ENCODE measurements at places on chromosomes 6 and 20. TPM values are rescaled to one million over a fixed set of nuclear protein-coding genes. Genes with fewer than 3 reads are reported as not detected.

- no peak for DNase-seq
Measured at GRCh38 chr6:41150671-41151070, 3.5 kb downstream of the TREML1 start.

DNA sequence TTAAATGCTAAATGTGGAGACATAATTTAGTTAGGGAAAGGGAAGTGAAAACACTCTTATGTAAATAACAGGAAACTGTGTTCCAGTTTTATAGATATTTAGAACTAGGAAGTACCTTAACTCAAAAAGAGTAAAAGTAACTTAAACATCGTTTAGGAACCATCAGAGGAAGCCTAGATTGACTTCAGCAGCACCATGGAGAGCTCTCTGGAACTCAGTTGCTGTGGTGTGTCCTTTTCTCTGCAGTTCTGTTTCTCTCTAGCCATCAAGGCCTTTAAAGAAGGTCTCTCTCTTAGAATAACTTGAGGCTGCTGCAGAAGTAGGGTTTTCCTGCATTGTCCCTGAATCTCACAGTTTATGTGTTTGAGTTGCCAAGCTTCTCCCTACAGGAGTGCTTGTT is 26.9 kb downstream of the CLVS2 start:
- DNase-seq = no peak

DNA sequence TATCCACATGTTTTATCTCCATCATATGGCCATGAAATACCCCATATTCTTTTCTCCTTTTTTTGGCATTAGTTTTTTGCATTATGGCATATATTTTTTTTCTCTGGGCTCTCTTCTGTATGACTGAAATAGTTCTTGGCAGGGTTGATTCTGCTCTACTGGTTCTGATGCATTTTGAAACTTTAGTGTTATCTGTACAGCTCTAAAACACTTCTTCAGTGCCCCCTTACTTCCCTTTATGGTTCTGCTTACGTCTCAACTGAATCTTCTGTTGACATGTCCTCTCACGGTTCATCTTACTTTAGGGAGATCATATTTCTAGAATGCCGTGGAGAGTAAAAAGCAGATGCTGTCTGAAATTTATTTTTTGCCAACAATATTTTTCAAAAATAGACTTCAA is 23.2 kb upstream of the TXNDC5 start:
- no peak for DNase-seq

DNA sequence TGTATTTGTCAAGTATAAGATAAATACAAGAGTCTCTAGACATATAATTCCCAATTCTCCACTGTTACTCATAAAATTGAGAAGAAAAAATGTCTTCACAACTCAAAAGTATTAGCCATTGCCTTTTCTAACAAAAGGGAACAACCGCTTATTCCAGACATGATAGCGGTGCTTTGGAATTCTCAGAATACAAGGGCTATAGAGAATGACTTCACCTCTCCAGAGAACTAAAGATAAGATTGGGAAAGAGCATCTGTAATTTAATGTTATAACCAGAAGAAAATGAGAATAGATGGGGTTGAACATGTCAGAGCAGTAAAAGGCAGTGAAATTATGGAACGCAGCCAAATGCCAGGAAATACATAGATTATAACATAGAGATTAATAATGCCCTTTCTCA is 730.8 kb downstream of the C6orf118 start:
- no peak for DNase-seq

GRCh38 chr6:9398071-9398766 is 962.9 kb upstream of the SLC35B3 start:
- peak; percentile 75 for DNase-seq

DNA sequence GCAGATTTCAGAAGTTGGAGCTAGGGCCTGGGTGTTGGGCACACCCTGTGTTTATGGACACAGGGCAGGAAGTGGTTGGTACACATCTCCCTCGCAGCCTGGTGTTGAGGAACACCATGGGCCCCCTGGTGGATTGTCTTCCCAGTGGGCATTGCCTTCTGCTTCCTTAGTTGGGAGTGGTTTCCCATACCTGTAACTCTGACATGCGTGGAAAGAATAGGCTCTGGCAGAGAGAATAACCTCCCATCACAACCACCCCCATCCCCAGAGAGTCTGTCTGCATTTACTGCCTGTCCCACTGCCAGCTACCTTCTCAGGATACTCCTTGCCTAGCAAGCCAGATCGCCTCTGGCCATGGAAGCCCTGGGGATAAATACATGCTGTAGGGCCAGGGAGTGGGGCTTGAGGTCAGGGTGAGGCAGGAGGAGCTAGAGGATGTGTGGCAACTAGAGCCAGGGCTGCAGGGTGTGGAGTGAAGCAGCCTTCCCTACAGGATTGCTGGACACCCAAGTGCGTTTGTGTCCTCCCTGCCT is 14.7 kb downstream of the LRRC73 start:
- no peak for DNase-seq

DNA sequence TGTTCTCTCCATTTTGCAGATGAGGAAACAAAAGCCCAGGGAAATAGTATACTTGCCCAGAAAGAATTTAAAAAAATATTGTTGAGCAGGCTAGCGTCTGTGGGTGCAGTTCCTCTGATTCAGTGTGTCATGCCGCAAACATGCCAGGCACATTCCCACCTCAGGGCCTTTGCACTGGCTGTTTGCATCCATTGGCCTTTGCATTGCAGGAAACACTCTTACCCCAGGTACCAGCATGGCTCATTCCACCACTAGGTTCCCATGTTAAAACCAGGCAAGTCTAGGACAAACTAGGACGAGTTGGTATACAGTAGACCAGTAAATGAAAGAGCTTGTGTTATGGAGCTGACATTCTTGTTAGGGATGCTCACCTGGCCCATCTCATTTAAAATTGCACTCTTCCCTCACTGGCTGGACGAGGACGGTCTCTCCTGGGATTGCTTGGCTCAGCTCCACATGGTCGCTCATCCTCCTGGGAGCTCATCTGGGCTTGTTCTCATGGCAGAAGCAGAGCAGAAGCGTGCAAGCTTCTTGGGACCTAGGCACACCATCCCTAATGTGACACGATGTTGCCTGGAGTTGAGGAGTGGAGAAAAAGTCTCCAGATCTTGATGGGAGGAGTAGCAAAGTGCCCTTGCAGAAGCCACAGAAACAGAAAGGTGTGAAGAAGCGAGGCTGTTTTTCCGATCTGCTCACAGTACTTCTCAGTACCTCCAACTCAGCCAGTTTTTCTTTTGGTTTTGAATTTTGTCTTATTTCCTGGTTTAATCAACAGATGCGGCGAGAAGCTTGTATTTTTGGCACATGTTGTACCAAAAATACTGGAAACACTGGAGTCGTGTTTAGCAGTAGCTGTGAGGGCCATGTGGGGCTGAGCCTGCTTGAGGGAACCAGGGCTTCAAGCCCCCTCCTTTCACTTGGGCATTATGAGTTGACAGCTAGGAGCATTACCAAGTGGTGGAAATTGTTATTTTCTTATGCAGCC is 13.9 kb downstream of the ZNF831 start:
- no peak for DNase-seq

GRCh38 chr6:158911746-158912480 is 88.1 kb downstream of the RSPH3 start:
- no peak for DNase-seq

The SLC26A8 gene
- not detected for total RNA-seq

The NKX2-2 gene
- total RNA-seq = not detected

The RAET1G gene
- 0.22 TPM for total RNA-seq

The ESR1 gene
- total RNA-seq = 1.4 TPM

The ENPP5 gene
- 2.8 TPM for total RNA-seq
